ENCODE measurements at places on chromosomes 5 and 9.

GRCh38 chr5:152221721-152222629 lies 183.1 kb downstream of the NMUR2 start:
- no peak for DNase-seq

DNA sequence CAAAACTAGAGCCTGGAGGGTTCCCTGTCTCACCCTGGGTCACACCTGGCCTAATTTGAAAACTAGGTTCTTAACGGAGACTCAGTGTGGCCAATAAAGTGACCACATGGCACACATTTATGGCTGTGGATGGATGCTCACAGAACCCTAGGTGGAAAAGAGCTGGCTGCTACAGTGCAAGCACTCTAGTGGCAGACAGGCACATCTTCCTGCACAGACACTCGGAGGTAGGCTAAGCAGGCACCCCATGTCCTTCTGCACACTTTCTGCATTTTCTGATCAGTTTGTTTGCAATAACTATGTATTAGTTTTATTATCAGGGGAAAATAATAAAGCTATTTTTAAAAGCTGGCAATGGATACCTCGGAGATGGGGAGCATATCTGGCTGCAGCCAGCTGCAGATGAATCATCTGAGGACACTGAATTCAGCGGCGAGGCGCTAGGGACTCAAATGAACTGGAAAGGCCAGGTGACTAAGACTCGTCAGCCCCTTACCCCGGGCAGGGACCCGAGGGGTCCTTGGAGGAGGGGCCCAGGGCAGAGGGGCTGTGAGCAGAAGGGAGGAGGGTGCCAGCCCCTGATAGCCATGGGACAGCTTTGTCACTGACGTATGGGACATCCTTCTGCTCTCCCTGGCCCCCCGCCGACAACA lies 96.2 kb downstream of the OLFM1 start:
- DNase-seq: no peak

DNA sequence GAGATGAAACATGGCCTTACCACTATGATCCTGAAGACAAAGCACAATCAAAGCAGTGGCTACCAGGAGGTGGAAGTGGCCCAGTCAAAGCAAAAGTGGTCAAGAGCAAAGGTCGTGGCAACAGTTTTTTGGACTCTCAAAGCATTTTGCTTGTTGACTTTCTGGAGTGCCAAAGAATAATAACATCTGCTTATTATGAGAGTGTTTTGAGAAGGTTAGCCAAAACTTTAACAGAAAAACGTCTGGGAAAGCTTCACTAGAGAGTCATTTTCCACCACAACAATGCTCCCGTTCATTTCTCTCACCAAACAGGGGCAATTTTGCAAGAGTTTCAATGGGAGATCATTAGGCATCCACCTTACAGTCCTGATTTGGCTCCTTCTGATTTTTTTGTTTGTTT lies 33.6 kb upstream of the MAMDC2 start:
- no peak for DNase-seq

GRCh38 chr5:7495131-7495517 lies 99.2 kb downstream of the ADCY2 start:
- DNase-seq: no peak

GRCh38 chr9:69454321-69454720 lies 129.3 kb downstream of the ENTREP1 start:
- DNase-seq: no peak

- DNase-seq: no peak
These were observed 20.5 kb downstream of the MVB12B start for GRCh38 chr9:126347093-126347492.

GRCh38 chr5:88829054-88829453 lies 53.9 kb downstream of the MEF2C start:
- DNase-seq: no peak

- no peak for DNase-seq
These were observed 1294.2 kb downstream of the EFNA5 start for GRCh38 chr5:106376522-106376921.

DNA sequence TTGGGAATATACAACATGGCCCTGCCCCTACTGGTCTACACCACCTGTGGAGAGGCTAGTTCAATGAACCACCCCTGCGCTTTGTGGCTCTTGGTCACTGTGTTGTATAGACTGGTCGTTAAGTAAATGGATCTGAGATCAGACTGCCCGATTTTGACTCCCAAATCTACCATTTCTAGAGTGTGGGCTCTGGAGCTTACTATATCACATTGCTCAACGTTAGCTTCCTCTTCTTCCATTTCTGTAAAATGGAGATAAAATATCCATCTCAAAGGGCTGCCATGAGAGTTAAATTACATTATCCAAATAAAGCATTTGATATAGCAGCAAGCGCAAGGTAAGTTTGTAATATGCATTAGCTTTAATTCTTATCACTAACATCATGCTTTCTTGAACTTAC lies 52.7 kb upstream of the IFNK start:
- no peak for DNase-seq

GRCh38 chr9:17816431-17817027 lies 237.7 kb downstream of the SH3GL2 start:
- no peak for DNase-seq

DNA sequence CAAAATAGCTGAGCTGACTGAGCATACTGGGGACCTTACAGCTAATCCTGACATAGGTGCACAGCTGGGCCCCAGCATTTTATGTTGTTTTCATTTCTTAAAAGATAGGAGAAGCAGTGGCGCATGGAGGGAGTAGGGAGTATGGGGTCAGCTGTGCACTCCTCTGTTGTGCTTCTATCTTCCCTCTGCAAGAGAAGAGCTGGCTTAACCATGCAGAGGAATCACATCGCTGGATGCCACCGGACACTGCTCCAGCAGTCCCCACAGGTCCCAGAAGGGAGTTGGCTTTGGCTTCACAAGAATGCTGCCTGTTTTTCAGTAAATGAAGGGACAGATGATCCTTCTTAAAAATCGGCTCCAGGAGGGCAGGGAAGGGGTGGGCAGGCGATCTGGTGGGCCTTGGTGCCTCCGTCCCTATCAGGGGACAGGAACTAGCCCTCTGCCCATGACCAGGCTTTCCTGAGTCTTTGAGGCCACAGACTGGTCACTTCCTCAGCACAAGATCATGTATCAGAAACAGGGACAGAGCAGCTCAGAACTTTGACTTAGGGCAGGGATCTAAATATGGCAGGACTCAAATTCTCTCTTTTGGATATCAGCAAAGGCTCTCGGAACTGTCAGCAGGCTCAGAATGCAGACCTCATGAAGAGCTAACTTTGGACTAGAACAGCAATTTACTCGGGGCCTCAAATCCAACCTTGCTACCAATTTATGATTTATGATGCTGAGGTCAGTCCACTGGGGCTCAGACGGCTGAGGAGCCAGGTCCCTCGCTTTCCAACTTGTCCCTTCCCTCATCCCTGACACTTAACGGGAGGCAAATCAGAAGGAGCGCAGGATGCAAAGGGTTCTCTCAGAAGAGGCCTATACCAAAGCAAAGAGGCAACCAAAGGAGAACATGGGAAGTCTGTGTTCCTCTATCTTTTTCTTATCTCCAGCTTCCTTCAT lies 47.2 kb downstream of the MARCHF3 start:
- DNase-seq: no peak

DNA sequence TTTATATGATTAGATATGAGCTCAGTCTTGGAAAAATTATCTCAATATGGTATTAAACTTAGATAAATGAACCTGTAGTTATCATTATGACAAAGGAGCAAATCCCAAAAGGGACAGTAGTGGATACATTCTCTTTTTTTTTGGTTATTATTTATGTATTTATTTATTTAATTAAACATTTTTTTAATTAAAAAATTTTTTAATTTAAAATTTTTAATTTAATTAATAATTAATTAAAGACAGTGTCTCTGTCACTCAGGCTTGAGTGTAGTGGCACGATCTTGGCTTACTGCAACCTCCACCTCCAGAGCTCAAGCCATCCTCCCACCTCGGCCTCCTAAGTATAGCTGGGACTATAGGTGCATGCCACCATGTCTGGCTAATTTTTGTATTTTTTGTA lies 15.6 kb downstream of the ANKHD1 start:
- DNase-seq: no peak

DNA sequence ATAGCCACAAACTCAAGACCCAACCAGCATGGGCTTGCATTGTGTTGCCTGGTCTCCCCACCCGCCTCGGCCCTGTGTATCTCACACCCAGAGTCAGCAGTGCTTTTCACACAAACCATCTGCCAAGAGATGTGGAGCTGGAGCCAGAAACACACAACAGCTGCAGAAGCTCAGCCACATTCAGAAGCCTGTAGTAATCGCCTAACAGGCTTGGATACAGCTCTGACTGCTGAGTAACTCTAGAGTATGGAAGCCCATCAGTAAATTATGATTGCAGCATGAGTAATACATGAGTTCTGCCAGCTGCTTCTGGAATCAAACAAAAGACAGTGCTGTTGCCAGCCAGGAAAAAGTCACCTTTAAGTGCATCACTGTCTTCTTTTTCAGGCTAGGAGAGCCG lies 16.0 kb downstream of the TEK start:
- no peak for DNase-seq

DNA sequence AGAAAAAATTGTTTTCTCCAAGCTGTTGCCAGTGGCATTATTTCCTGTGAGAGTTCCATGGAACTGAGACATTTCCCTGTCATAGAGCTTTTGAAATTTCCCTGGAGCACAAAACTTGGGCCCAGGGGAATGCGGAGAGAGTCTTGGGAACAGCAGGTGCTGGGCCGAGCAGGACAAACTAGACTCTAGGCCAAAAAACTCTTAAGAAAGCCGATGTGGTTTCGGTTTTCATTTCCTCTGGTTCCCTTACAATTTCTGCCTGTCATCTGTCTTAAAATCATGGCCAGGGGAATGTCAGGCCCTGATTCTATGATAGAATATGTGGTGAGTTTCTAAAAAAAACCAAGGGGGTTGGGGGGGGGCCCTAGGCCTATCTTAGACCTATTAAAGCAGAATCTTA lies 4.6 kb downstream of the SLC35A4 start:
- no peak for DNase-seq

- DNase-seq: no peak
These were observed 381.9 kb upstream of the ZNF462 start for GRCh38 chr9:106481013-106481609.

- DNase-seq: no peak
These were observed 4.2 kb upstream of the PSMD5 start for GRCh38 chr9:120846906-120847305.

GRCh38 chr9:121192959-121193640 lies 8.6 kb downstream of the RAB14 start:
- no peak for DNase-seq

DNA sequence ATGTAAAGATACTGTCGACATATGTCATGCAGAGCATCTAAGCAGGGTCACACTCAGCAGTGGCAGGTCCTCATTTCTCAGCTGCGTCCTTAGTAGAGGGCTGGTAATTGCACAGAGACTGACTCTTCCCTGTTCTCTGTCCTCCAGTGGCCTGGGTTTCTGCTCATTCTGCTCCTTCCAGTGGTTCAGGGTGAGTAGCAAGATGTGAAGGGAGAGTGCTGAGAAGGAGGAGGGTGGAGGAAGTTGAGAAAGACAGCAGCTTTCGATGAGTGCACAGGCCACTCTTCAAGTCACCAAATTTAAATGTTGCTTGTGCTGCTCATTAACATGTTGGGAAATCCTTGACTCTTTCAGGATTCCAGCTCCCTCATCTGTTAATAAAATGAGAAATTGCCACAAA lies 203.9 kb downstream of the FBXL7 start:
- no peak for DNase-seq

GRCh38 chr9:126474786-126475485 lies 138.8 kb upstream of the LMX1B start:
- DNase-seq: no peak

DNA sequence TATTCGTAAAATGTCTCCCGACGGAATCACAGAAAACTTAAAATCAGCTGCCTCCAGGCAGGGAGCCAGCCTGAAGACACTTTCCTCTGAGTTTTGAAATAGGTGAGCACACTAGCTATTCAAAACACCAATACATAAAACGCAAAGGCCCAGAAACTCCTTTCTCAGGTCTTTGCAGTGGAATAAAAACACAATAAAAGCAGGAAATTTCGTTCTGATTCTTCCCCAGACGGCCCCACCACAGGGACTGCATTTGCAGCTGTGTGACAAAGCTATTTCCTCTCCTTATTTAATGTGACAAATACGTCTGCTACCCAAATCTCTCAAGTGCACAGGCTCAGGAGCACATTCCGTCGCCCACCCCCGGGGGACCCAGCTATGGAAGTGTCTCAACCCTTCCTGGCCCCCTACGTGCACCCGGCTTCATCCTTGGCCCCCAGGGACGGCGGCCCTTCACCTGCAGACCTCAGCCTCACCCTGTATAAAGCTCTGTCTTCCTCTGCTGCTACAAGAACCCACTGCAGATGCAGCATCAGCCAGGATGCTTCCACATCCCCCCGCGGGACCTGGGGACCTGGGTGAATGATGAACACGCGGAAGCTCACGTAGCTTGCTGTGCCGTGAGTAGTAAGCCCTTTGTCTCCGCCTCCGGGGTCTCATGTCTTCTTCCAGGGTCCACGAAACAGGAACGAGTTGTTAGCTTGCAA lies 24.9 kb downstream of the AHRR start:
- no peak for DNase-seq

GRCh38 chr5:133927300-133928180 lies 40.9 kb downstream of the C5orf15 start:
- no peak for DNase-seq

DNA sequence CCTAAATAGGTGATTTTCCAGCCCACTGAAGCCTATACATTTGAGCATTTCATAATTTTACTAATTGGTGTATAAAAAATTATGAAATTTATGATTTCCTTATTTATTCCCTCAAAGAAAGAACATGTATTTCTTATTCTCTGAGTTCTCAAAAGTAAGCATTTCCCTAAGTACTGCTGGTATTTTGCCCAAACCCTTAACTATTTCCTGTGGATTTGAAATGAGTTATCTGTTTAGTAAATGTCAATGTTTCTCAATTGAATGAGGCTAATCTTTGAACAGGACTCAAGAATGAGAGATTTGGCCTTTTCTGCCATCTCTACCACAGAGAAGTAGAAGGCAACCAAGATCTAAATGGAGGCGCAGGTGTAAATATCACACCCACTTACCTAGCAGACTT lies 751.7 kb downstream of the TLE1 start:
- no peak for DNase-seq
